HS-5 (cell line): ENCODE measurements at places on chromosomes 7 and 10.

- DNase-seq: no peak
These were observed 272.3 kb downstream of the SEMA3D start for GRCh38 chr7:84914598-84914997.

DNA sequence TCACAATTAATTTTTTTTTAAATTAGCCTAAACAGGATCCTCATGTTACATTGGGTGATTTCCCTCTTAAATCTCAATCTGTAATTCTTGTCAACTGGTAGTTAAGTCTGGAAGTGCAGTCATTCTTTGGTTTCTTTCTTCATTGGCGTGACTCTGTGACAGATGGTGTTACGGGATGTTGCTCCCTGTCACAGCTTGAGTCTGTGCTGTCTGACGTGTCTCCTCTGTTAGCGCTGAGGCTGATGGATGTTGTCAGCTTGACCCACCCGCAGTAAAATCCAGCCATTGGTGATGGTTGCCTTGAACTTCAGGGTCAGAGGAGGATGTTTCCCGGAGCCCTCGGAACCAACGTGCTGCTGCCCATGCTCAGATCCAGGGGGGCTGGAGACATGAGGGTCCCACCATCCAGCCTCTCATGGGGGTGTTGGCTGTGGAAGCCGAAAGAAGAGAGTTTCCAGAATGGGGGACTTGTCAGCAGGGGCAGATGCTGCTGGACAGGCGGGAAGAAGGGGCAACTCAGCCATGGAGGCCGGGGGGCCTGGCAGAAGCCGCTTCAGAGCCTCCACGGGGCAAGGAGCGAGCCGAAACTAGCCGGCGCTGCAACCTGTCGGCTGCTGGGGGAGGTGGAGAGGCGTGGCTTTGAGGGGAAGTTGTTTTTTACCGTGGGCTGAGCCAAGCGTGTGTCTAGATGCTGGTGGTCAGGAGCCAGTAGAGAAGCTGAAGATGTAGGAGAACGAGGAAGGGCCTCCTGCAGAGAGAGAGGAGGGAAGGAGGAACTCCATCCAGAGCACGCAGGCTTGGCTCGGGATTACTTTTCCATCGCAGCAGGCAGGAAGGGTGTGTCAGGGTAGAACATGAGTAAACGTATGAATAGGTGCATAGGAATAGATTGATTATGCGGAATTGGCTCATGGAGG lies 3.5 kb downstream of the SUN1 start:
- DNase-seq: no peak

DNA sequence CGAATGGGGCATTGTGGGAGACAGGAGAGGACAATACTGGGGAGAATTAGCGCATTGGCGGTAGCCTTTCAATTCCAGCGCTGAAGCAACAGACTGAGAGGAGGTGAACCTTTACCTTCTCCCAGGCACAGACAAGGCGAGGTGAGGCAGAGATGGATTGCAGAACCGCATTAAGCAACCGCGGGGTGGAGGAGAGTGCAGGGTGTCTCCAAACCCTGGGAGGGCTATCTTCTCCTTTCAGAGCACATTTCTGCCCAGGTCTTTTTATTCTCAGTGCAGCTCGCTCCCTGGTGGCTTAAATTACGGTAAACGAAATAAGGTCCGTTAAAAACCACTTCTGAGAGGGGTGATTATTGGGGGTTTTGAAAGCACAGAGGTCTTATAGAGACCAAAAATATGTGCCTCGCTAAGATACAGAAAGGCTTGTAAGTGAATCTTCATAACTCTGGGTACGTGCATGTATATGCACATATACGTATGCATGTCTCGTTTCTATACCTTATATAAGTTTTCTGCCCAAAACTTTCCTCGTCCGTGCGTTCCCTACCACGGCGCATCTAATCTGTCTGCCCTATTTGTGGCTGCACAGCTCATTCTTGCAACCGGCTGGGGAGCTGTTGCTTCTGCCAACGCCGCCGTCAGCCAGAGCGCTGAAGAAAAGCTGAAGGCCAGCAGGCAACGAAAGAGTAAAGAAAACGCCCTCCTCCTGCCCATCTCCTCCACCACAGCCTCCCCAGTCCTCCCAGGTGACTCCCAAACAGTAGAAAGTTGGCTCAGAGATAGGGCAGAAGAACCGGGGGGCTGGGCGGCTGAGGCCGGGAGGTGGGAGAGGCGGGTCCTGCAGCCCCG lies 895 bp upstream of the ZNF804B start:
- DNase-seq: no peak

- DNase-seq: no peak
These were observed 27.3 kb upstream of the PRTFDC1 start for GRCh38 chr10:24979685-24980084.

DNA sequence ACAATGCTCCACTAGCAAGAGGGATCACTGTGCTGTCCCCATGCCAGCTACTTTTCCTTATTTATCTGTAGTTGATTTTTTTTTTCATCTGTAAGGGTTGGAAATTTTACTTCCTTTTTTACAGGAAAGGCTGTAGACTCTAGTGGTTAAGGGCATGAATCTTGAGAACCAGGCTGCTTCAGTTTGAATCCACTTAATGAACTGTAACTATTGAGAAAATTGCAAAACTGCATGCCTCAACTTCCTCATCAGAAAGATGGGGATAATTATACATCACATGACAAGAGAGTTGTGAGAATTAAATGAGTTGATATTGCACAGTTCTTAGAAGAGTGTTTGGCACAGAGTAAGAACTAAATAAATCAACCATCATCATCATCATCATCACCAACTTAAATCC lies 106.4 kb upstream of the GSDME start:
- no peak for DNase-seq

DNA sequence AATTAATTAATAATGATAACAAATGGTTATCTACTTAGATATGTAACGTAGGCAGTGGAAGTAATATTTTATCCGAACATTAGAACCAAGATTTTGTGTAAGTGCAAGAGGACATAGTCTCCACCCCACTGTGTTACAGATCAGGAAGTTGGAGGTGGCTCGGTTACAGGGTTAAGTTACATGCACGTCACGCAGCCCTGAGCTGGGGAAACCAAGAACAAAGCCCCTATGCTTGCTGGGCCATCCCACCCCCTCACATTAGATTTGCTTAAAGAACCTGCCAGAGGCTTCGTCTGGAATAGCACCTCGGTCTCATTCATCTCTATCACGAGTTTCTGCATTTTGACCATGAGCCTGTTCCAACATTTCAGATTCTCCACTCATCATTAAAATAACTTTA lies 214.1 kb downstream of the ADARB2 start:
- DNase-seq: no peak

GRCh38 chr7:93176992-93177580 lies 28.9 kb upstream of the SAMD9L start:
- no peak for DNase-seq

GRCh38 chr10:70833601-70834000 lies 17.9 kb downstream of the SGPL1 start:
- DNase-seq: no peak

GRCh38 chr7:29839302-29839701 lies 33.0 kb downstream of the WIPF3 start:
- DNase-seq: peak; percentile 28

- DNase-seq: no peak
These were observed 81.6 kb downstream of the CDK14 start for GRCh38 chr7:90677486-90678404.

GRCh38 chr7:116142850-116143249 lies 67.5 kb upstream of the TES start:
- DNase-seq: no peak

GRCh38 chr7:9776900-9777299 lies 1196.8 kb upstream of the PHF14 start:
- no peak for DNase-seq

DNA sequence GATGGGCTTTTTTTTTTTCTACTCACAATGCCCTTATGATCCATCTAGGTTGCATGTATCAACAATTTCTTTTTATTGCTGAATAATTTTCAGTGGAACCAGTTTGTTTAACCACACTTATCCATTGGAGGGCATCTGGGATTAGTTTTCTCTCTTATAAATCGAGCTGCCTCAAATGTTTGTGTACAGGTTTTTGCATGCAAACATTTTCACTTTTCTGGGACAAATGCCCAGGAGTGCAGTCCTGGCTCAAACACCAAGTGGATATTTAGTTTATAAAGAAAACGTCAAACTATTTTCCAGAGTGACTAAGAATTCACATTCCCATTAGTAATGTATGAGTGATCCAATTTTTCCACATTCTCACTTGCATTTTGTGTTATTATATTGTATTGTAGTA lies 313.4 kb downstream of the CXCL12 start:
- peak; percentile 18 for DNase-seq

DNA sequence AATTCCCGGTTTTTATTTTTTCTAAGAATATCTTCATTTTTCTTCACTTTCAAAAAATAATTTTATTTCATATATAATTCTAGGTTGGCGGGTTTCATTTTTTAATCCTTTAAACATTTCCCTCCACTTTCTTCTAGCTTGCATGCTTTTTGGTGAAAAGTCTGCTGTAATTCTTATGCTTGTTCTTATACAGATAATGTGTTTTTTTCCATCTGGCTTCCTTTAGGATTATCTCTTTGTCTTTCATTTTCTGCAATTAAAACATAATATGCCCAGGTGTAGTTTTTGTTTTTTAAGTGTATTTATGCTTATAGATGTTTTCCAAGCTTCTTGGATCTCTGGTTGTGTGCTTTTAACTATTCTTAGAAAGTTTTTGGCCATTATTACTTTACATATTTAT lies 341.3 kb upstream of the SEMA3C start:
- no peak for DNase-seq

GRCh38 chr10:35058134-35058533 lies 32.0 kb downstream of the CUL2 start:
- peak; percentile 63 for DNase-seq

DNA sequence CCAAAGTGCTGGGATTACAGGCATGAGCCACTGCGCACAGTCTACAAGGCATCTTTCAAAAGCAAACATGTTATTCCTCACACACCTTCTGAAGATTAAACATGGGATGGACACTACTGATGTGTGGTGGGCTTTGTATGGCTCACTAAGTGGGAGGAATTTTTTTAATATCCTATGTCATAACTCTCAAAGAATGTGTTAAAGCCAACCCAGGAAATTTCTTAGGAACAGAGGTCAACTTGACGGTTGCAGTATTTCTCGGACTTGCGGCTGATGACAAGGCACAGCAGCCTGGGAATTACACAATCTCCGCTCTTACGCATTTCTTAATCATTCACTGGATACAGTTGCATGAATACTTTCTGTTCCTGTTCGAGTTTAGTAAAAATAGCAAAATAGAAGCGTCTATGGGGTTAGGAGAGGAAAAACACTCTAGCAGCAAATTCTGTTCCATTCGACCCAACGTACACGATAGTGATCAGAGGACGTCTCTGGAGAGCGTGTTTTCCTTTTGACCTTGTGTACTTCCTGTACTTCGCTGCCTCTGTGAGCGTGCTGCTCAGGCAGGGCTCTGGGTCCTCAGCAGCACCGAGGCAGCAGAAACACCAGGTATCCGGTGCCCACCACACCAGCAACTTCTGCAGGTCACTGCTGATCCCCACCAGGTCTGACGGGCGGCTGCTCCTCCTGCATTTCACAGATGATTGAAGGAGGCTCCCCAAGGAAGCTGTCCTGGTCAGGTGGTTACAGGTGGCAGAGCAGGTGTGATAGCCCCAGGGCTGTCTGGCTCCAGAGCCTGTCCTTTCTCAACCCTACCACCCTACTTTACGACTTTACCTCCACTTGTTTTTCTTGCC lies 26.4 kb upstream of the SRGN start:
- peak; percentile 98 for DNase-seq

- DNase-seq: no peak
These were observed 77.5 kb downstream of the FOXL3 start for GRCh38 chr7:367351-367901.
